ENCODE measurements at places on chromosomes 2 and 18.

GRCh38 chr2:151713291-151713903 is 20.9 kb downstream of the NEB start:
- ATAC-seq = no peak

DNA sequence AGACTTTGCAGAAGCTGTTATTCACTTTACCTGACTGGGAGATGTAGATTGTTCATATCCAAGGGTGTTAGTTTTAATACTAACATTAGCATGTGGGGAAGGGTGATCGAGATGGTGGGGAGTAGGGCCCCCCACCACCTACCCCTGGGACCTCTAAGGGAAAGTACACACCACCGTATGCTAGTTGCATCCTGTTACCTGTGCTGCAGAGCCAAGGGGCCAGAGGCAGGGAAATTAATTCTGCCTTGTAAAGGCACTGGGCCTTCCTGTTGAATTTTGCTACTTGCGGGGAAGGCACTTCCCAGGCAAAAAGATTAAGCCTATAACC is 9.0 kb downstream of the STEAP3 start:
- ATAC-seq = no peak

DNA sequence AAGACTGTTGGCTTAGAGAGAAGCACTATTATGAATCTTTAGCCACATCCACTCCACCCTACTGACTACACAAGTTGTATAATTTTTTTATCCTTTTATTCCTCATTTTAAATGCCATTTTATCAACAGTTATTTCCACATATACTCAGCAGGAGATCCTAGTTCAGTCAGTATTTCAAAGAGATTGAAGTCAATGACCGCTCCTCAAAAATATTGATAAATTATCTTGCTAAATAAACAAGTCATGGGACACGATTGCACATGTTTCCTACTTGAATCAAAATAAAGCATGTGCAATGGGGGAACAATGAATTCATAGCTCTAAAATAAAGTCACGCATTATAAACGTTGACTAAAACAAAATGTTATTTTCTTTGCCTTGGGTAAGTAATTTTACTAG is 496.5 kb downstream of the LRRTM4 start:
- ATAC-seq = no peak

DNA sequence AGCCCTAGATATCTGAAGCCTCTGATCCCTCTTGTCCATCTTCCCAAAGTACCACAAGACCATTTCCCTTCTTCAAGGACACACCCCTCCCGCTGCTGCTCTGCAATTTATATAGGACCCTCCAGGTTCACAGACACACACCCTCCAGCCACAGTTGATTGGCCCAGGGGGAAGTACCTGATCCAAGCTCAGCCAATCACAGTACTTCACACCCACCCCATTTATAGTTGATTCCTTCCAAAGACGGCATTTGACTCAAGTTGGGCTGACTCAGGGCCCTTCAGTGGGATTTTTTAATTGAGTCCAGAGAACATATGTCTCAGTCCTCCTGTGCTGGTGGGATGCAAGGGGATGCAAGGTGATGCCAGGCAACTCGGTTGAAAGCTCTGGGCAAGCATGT is 59.2 kb downstream of the GYPC start:
- no peak for ATAC-seq

DNA sequence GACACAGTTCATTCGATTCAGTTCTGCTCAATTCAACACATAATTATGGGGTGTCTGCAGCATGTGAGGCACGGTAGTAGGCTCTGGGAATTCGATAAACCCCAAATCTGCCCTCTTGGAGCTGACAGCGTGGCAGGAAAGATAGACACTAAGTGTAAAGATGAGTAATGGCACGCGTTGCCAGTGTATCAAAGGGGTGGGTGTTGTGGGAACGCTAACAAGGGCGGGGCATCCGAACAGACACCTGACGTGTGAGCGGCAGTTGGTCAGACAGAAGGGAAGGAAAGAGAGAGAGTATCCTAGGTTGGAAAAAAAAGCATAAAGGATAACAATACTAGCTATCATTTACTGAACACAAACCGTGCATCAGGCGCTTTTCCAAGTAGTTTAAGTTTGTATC is 125.7 kb upstream of the HAAO start:
- ATAC-seq = no peak
